ENCODE measurements at places on chromosomes 7 and 10. TPM values are rescaled to one million over a fixed set of nuclear protein-coding genes. Genes with fewer than 3 reads are reported as not detected.
A peak's percentile ranks its signal among the peaks of the same experiment; 100 is the strongest.

Gene WDFY4
- 7.0 TPM for total RNA-seq

Gene TCTN3
- 38.0 TPM for total RNA-seq

Gene CRHR2
- total RNA-seq: 0.15 TPM

Gene LBX1
- total RNA-seq: not detected

Gene CTAGE4
- 8.8 TPM for total RNA-seq

GRCh38 chr7:103148131-103148993 lies 537 bp downstream of the NAPEPLD start:
- no peaks in the 10 kb centered on the region for H3K36me3 ChIP-seq
- DNase-seq: no peak
- no peaks in the 10 kb centered on the region for H3K4me1 ChIP-seq
- no peaks in the 10 kb centered on the region for H3K27me3 ChIP-seq
- peak overlapping the region; percentile 77 for H3K4me3 ChIP-seq

GRCh38 chr7:128381161-128381821 lies 19.8 kb upstream of the PRRT4 start:
- H3K27me3 ChIP-seq: no peaks in the 10 kb centered on the region
- DNase-seq: no peak
- H3K4me3 ChIP-seq: no peak overlapping the region
- no peak overlapping the region for H3K27ac ChIP-seq
- no peaks in the 10 kb centered on the region for H3K36me3 ChIP-seq

- H3K27me3 ChIP-seq: peaks cover 33% of the 10 kb centered on the region
- no peaks in the 10 kb centered on the region for H3K36me3 ChIP-seq
- H3K27ac ChIP-seq: no peak overlapping the region
- no peak overlapping the region for H3K4me3 ChIP-seq
- no peaks in the 10 kb centered on the region for H3K4me1 ChIP-seq
Measured at GRCh38 chr10:130807096-130807495, 504.4 kb downstream of the TCERG1L start.

DNA sequence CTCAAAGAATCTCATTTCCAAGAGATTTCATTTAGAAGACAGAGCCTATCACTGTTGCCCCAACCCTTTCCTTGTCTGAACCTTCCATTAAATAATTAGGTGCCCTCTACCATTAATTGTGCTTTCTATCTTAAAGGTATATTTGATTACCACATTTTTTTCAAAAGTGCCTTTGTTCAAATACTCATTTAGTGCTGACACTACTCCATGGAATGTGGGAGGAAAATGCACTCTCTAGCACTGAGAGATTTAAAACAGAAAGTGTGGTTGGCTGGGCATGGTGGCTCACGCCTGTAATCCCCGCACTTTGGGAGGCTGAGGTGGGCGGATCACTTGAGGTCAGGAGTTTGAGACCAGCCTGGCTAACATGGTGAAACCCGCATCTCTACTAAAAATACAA lies 119.8 kb downstream of the CACNA2D1 start:
- H3K27me3 ChIP-seq: no peaks in the 10 kb centered on the region
- no peaks in the 10 kb centered on the region for H3K4me1 ChIP-seq
- H3K4me3 ChIP-seq: no peak overlapping the region
- no peaks in the 10 kb centered on the region for H3K36me3 ChIP-seq
- H3K27ac ChIP-seq: no peak overlapping the region

GRCh38 chr7:35975851-35976454 lies 175.1 kb downstream of the SEPTIN7 start:
- no peaks in the 10 kb centered on the region for H3K4me1 ChIP-seq
- H3K27me3 ChIP-seq: no peaks in the 10 kb centered on the region
- H3K27ac ChIP-seq: no peak overlapping the region
- H3K4me3 ChIP-seq: no peak overlapping the region

GRCh38 chr7:154564676-154565075 lies 438.2 kb downstream of the PAXIP1 start:
- no peaks in the 10 kb centered on the region for H3K36me3 ChIP-seq
- DNase-seq: no peak
- H3K27me3 ChIP-seq: no peaks in the 10 kb centered on the region
- no peaks in the 10 kb centered on the region for H3K4me1 ChIP-seq
- H3K4me3 ChIP-seq: no peak overlapping the region
